Globus pallidus (tissue), 1 donor: ENCODE measurements at places on chromosomes 2 and 18.

GRCh38 chr18:58272779-58273435 is 228.9 kb downstream of the NEDD4L start:
- no peak for DNase-seq

DNA sequence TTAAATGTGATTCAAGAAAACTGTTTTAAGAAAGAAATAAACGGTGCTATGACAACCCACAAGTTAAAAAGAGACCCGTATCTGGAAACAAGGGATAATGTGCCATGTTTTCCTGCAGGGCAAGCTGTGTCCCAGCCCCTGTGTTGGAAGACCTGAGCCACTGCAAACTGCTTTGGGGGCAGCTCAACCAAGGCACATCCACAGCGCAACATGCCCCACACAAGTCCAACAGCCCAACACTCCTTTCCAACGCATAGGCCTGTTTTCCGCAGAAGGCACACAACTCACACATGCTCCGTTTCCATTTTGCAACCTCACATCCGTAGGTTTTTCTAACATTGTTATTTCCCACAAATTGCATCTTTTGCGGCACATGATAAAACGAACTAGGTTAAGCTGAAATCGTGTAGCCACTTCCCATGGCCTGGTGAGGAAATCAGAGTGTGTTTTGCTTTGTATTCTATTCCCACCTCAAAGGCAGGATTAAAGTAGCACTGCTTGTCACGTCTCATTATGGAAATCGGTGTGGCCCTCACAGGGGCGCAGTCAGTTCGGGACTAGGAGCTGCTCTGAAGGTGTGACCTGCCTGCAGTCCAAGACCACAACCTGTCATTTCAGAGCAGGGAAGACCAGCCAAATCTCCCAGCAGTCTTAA is 50.5 kb upstream of the ZNF516 start:
- no peak for DNase-seq

GRCh38 chr18:55634545-55634944 is 46.6 kb upstream of the TCF4 start:
- no peak for DNase-seq

DNA sequence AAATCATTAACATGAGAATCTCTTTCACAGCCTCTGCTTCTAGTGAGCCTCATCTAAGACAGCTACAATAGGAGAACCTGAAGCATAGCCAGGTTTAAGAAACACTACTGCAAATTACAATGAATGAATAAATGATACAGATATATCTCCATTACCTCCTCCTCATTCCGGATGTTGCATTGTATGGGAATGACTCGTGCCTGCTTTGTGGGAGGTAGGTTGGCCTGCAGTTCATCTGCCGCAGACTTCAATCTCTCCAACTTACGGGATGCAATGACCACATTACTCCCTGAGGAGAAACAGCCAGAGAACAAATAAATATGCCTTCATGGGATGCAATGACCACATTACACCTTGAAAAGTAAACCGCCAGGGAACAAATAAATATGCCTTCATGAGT is 15.4 kb downstream of the PECR start:
- no peak for DNase-seq

GRCh38 chr2:40318921-40319320 is 133.0 kb downstream of the SLC8A1 start:
- DNase-seq, result no peak

DNA sequence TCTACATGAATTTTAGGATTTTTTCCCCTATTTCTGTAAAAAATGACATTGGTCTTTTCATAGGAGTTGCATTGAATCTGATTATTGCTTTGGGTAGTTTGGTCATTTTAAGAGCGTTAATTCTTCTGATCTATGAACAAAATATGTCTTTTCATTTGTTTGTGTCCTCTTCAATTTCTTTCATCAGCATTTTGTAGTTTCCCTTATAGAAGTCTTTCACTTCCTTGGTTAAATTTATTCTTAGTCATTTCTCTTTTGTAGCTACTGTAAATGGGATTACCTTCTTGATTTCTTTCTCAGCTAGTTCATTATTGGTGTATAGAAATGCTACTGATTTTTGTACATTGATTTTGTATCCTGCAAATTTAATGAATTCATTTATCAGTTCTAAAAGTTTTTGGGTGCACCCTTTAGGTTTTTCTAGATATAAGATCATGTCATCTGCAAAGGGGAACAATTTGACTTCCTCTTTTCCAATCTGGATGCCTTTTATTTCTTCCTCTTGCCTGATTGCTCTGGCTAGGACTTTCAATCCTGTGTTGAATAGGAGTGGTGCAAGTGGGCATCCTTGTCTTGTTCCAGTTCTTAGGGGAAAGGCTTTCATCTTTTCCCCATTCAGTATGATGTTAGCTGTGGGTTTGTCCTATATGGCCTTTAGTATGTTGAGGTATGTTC is 36.6 kb upstream of the AAK1 start:
- peak; percentile 13 for DNase-seq

- no peak for DNase-seq
These were observed 247.9 kb upstream of the NT5C1B start for GRCh38 chr2:18837240-18837639.

GRCh38 chr18:37383036-37383785 is 182.4 kb downstream of the CELF4 start:
- no peak for DNase-seq

DNA sequence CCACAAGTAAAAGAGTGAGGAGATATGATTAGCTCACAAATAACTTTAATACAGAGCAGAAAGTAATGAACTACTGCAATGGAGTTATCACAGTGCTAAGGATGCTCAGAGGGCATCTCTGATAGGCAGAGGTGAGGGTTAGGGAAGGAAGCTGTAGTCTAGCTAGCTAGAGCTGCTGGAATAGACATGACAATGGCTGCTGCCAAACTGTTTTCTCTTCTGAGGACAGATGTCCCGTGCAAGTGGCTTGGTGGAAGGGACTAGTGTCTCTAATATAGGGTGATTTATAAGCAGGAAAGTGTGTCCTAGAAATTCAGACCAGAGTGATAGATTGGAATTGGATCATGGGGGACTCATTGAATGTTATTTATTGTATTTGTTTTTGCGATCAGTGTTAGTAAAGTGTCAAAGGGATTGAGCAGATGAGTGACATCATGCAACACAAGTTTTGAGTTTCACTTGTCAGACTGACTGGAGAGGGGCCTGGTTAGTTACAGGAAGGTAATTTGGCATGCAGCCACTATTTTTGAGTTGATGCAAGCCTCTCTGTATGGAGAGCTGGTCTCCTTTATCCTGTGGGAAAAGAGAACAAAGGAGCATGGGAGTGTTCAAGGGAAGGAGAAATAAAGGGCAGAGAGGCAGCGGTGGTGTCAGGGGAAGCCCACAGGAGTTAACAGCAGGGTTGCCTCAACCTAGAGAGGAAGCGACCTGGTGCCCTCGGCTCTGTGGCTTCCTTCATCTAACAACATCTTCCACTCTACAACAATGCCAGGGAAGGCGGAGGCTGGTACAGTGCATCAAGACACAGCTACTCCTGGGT is 1.9 kb downstream of the CTLA4 start:
- no peak for DNase-seq

DNA sequence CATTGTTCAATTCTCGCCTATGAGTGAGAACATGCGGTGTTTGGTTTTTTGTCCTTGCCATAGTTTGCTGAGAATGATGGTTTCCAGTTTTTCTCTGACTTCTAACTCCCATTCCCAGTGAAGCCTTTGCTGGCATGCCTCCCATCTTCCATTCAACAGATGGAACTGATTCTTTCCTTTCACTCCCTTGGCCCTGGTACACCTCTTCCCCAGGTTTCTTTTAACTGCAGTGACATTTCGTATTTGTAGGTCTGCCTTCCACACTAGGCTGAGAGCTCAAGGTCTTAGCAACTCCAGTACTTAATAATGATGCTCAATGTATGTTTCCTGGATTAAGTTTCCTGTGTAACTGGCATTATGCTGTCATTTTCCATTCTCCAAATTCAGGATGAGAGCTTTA is 48.5 kb downstream of the GAREM1 start:
- DNase-seq, result no peak

GRCh38 chr2:16948053-16948452 is 282.4 kb upstream of the CYRIA start:
- DNase-seq, result no peak

DNA sequence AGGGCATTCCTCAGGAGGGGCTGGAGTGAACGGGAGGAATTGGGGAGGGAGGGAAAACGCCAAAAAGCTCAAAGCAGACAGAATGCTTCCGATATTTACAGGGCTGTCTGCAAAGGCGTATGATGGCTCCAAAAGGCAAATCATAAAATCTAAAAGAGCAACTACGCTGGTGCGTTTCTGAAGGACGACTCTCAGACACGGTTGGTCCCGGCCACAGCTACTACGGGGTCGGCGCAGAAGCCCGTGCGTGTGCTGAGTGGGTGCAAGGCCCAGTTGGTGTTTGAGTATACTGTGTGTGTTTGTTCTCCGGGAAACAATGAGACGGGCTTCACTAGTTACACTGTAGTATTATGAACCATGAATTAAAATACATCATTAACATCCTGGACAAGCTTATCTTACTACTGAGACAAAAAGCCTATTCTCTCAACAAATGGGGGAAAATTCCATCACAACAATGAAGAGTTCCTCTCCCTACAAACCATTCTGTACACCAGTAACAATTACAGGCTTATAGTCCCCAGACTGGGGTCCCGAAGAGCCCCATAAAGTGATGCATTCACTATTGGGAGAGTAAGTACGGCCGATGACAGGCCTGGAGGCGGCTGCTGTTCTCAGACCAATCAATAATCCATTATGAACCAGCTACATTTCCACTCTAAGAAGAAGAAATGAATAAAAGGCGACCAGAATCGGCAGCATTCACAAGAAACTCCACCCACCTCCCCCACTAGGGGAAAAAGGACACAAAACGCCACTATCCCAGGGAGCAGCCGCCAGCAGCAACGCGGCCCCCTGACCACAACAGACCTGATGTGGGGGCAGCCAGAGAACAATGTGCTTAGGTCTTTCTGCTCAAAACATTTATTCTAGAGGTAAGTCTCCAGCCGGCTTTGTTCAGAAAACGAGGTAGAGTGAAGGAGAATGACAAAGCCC is 43.4 kb downstream of the ZNF516 start:
- peak; percentile 66 for DNase-seq

DNA sequence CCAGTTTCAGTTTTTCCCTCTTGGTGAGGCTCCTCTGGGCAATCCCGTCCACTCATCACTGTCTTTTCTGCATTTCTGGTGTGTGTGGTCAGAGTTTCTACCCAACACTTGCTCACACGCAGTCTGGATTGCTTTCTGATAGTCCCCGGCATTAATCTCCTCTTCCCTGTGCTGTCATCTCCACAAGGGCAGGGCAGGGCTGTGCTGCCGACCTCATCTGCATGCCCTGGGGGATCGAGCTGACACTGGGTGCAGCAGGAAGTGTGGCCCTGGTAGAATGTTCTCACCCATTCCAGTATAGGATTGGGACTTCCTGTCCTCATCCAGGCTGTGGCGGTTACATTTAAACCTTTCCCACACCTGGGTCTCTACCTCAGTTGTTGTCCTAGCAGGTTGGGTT is 80.0 kb upstream of the FAM136A start:
- DNase-seq, result no peak
